OCI-LY7 (cell line): ENCODE measurements at places on chromosomes 2 and 18. TPM values are rescaled to one million over a fixed set of nuclear protein-coding genes. Genes with fewer than 3 reads are reported as not detected.

ERMN gene
- total RNA-seq = 2.1 and 3.7 TPM in 2 replicates

MPP4 gene
- not detected in 2 replicates for total RNA-seq

EPC2 gene
- total RNA-seq = 26.3 and 30.8 TPM in 2 replicates

PLA2R1 gene
- not detected in 2 replicates for total RNA-seq

KCNE4 gene
- total RNA-seq = not detected in 2 replicates

DNA sequence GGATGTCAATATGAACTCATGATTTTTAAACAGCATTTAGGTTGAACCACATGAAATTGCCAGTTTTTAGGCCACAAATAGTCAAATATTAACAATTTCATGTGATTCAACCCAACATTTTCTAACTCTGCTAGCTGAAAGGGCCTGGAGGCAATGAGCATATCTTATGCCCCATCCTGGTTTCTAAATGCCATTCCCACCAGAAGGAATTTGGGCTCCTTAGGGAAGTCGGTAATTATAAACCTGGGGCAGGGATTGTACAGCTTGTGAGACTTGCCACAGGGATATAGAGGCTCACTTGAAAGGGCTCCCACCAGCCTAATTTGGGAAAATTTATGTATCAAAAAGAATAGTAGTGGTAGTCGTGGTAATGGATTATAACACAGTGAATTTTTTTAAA, 178.4 kb upstream of the ALPP start:
- DNase-seq = no peak

DNA sequence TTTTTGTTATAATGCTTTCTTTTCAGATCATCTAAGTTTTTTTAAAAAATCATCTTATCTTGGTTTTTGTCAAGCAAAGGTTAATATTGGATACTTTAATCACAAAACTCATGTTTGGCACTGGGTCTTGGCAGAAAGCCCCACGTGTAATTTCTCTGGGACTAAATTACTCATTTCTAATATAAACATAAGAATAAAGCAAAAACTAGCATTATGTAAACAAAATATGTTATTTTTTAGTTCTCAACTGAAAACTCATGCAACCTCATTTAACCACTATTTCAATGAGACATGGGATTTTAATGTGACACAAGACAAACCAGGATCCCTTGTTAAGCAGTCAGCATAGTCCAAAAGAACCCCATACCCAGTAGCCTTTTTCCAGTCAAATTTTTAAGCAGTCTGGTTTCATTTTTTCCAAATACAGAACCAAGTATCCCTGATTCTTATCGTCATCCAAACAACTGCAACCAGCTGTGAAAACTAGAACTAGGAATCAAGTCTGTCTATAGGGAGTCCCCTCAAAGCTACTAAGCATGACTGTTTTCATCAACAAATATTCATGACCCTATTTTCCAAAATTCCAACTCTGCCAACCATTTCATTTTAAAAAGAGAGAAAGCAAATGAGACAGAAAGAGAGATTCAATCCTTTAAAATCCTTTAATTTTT, 27.1 kb downstream of the PID1 start:
- no peak for DNase-seq

GRCh38 chr2:12504443-12504842, 212.3 kb upstream of the TRIB2 start:
- no peak for DNase-seq

- no peak for DNase-seq
Observed at GRCh38 chr2:56741601-56742102, 557.9 kb downstream of the CCDC85A start.

GRCh38 chr18:11857177-11857887, 6.1 kb downstream of the CHMP1B start:
- DNase-seq = no peak

- no peak for DNase-seq
Observed at GRCh38 chr2:170221317-170222288, 43.7 kb downstream of the MYO3B start.

GRCh38 chr18:13147130-13147529, 71.4 kb upstream of the LDLRAD4 start:
- DNase-seq = no peak

- peak; percentile 20 for DNase-seq
Observed at GRCh38 chr2:1546023-1546591, 132.8 kb downstream of the TPO start.

GRCh38 chr2:102033031-102033749, 41.4 kb downstream of the IL1R2 start:
- no peak for DNase-seq

- no peak for DNase-seq
Observed at GRCh38 chr2:64383881-64384280, 70.1 kb upstream of the LGALSL start.

GRCh38 chr2:833180-833579, 117.5 kb upstream of the SNTG2 start:
- DNase-seq = no peak

GRCh38 chr2:241050624-241051577, 51.2 kb downstream of the MTERF4 start:
- DNase-seq = peak; percentile 20

DNA sequence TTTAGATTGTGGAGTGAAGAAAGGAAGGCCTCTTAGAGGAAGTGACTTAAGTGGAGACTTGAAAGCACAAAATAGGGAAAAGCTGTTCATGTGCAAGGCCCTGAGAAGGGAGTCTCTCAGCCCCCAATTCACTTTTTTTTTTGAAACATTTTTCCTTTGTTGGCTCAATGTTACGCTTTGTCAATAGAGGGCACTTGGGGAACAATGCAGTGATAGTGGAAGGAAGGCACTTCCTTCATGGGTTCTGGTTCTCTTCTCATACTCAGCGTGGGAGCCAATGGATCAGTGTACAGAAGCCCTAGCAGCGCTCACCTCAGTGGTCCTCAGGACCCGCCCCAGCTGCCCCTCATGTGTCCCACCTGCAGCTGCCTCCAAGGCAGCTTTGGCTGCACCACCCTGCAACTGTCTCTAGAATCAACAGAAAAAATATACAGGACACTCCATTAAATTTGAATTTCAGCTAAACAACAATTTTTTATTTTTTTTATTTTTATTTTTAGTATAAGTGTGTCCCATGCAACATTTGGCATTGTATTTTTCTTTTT, 8.6 kb upstream of the C2orf42 start:
- peak; percentile 13 for DNase-seq

DNA sequence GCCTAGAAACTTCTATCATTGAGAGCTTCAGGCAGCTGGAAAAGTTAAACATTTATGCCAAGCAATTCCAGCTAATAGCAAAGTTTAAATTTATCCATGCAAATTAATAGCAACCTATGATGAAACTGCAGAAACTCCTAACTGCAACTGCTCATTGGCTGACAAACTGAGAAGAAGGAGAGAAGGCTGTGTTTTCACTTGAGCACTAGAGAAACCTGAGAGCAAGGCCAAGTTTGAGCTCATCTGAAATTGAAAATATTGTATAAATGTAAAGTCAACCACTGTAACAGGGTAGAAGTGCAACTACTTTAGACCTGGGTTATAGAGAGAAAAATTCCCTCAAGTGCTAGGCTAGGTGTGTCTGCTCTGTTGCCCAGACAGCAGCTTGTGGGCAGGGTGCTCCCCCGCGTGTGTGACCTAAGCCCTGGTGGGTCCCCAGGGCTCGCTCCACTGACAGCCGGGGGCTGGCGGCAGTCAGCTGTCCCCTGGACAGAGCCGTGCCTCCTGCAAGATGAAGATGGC, 50.2 kb downstream of the CABYR start:
- DNase-seq = no peak

DNA sequence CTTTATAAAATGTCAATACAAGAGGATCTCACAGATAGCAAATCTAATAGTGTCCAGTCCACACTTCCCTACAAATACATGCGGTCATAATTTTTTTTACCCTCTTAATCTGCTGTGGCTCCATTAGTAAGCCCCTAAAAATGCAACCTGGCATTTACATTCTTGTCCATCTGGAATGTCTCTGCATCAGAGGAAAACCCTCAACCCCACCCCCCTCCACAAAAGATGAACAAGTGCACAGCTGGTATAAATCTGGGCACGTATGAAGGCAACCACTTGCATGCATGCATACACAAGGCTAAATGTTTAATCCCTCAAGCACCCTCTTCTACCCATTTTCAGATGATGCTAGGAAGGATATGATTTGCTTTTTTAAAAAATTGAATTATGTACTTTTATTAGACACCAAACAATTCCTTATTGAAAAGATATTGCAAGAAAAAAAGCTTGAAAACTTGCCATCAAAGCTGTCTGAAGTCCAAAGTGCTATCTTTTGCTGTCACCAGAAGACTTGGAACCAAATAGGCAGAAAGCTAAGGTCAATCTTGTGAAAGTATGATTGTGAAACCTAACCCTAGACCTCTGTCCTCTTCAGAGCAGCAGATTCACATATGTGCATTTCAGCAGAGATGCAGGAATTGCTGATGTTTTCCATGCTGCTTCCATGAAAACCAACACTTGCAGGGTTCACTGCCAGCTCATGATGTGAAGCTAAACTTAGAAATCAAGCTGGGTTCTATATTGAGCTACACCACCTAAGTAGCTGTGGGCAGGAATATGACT, 39.0 kb downstream of the IRS1 start:
- no peak for DNase-seq

GRCh38 chr2:207729465-207729998, 18.1 kb downstream of the CCNYL1 start:
- no peak for DNase-seq

DNA sequence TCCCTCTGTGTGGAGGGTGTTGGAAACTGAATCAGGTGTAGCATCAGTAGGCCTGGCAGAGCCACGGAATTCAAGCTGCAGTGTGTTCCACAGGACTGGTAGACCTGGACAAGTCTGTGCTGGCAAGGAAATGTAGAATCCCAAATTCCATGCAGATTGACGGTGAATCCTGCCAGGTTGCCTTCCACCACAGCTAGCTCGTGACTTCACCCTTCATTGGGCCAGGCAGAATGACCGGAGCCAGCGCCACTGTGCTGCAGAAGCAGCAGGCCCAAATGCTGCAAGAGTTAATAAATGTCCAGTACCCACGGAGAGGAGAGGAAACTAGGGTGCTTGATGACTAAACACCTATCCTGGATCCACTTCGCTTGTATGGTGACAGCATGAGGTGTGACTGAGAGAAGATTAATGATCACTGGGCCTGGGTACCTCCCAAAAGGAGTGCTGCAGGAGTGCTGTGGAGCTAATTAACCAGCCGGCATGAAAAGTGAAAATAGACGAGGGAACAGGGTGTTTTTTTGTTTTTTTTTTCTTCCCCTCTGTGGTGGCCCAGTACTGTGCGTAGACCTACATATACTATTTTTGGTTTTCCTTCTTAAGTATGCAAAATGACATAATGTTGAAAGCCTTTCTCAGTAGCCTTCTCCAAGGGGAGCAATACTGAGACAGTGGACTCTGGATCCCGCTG, 122.2 kb downstream of the TANC1 start:
- no peak for DNase-seq

- no peak for DNase-seq
Observed at GRCh38 chr2:143824791-143825190, 695.1 kb downstream of the ZEB2 start.
